ENCODE measurements at places on chromosomes 3 and 15.

- DNase-seq = peak; percentile 58
Observed at GRCh38 chr15:88900309-88900981, 5.1 kb upstream of the HAPLN3 start.

DNA sequence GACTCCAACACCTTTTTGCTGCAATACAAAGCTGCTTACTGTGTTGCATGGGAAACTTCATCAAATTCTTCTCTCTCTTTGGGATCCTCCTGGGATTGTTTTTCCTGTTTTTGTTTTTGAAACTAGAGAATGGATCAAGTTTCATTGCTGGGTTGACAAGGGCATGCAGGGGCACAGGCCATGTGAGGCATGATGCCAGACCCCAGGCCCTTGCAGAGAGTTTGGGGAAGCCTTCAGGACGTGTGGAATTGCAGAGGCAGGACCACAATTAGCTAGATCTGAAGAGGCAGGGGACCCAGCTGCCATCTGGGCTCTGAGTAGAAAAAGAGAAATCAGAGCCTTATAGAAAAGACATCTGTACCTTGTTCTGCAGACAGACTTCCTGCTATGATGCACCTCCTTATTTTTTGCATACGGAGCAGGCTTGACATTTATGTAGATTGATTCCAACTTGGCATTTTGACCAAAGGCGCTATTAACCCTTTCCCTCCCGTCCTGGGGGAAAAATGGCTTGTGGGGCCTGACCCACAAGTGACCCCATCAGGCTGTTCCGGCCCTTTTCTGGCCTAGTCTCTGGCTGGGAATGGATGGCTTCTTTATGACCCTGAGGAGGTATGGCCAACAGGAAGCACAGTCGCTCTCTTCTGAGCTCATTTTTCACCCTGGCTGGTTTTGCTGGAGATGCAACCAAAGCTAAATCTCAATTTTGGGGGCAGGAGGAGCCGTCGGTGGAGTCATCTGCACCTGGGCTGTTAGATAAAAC, 44.3 kb upstream of the CHRNB4 start:
- no peak for DNase-seq

GRCh38 chr15:88256279-88257230, at the start of gene NTRK3:
Gene NTRK3 (minus strand): TSS chr15:88256739. CDS start chr15:88256153, 586 bp downstream.
- no peak for DNase-seq

DNA sequence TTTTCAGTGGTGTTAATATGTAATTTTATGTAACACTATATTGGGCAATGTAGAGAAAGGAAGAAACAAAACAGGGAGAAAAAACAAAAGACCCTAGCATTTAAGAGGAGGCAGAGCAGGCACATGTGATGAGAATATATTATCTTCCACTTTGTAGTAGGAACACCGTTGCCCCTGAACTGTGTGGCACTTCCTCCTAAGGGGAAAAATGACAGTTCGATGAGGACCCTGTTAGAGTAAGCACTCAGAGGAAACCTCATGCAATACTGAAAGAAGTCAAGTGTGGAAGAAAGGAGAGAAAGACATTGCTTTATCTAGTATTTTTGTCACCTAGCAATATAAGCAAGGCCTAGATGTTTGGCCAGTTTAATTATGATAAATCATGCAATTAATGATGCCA, 32.2 kb downstream of the ARPP21 start:
- DNase-seq = no peak

- no peak for DNase-seq
Observed at GRCh38 chr3:41140242-41140641, 59.1 kb upstream of the CTNNB1 start.

- DNase-seq = no peak
Observed at GRCh38 chr15:84814916-84815315, 2.2 kb upstream of the ALPK3 start.

- DNase-seq = no peak
Observed at GRCh38 chr3:192917028-192917403, 640 bp downstream of the MB21D2 start.

GRCh38 chr3:79361748-79362378, 405.9 kb downstream of the ROBO1 start:
- DNase-seq = peak; percentile 58

GRCh38 chr15:66733976-66734375, 31.9 kb downstream of the SMAD6 start:
- no peak for DNase-seq

DNA sequence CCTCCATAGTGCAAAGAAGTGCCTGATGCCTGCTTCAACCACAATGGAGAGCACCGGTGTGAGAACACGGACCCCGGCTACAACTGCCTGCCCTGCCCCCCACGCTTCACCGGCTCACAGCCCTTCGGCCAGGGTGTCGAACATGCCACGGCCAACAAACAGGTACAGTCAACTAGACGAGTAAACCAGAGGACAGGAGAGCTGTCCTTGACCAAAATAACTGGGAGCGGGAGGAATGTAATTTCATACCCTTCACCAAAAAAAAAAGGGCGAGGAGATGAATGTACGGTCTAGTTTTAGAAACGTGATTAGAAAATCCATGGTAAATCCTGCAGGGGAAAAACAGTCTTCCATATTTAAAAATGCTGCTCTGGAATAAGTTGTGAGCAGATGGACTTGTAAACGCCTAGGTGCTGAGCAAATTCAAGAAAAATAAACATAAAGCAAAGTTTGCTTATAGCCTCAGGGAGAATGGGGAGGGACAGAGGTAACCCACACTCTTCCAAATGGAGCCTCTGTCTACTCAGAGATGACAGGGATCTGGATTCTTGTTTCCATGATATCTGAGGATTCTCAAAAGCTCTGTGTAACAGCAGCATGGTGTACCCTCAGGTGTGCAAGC, 8.4 kb downstream of the THBS1 start:
- no peak for DNase-seq

GRCh38 chr3:119395923-119396358, 67.5 kb downstream of the TMEM39A start:
- no peak for DNase-seq

GRCh38 chr15:34365836-34366235, 1.2 kb downstream of the LPCAT4 start:
- no peak for DNase-seq

DNA sequence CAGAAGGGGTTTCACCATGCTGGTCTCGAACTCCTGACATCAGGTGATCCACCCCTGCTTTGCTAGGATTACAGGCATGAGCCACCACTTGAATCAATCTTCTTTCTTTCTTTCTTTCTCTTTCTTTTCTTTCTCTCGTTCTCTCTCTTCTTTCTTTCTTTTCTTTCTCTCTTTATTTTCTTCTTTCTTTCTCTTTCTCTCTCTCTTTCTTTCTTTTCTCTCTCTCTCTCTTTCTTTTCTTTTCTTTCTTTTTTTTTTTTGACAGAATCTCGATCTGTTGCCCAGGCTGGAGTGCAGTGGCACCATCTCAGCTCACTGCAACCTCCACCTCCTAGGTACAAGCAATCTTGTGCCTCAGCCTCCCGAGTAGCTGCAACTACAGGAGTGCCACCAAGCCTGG, 37.9 kb upstream of the PIK3CB start:
- DNase-seq = no peak

- no peak for DNase-seq
Observed at GRCh38 chr3:63441262-63441661, 163.2 kb downstream of the SYNPR start.

DNA sequence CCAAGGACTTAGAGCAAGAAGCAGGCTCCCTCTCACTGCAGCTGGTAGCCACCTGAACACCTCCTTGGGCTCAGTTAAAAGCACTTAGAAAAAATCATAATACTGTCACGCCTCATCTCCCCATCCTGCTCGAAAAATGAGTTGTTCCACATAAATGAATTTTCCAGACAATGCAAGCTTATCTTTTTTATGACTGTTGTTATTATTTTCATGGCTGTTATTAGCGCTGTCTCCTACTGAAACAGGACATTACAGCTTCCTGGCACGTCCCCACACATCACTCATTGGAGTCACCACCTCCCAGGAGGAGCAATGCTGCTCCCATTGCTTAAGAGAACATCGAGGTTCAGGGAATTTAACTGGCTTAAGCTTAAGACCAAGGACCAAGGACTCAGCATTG, 26.5 kb downstream of the CCDC33 start:
- DNase-seq = no peak

- no peak for DNase-seq
Observed at GRCh38 chr15:56099311-56099710, 105.9 kb upstream of the NEDD4 start.

- DNase-seq = peak; percentile 74
Observed at GRCh38 chr3:36991923-36992805, 767 bp downstream of the EPM2AIP1 start.

GRCh38 chr3:43074901-43075689, 30.8 kb downstream of the POMGNT2 start:
- DNase-seq = no peak

All from IMR-90 (cell line).